A549 treated with AZD2906 at 1 μM for 4 hours (cell line): ENCODE measurements at places on chromosomes 7 and 10. TPM values are rescaled to one million over a fixed set of nuclear protein-coding genes. Genes with fewer than 3 reads are reported as not detected.

The SPDYE9 gene
- not detected in 5 replicates for total RNA-seq

The PIK3CG gene
- not detected in 5 replicates for total RNA-seq

The ITIH5 gene
- total RNA-seq: 0.05 to 0.09 TPM (median 0.06 TPM) in 5 replicates

The ZMIZ1 gene
- total RNA-seq: 32.5 to 39.7 TPM (median 38.6 TPM) in 5 replicates

The MYL10 gene
- total RNA-seq: not detected in 5 replicates

The ARHGAP22 gene
- 2.7 to 3.8 TPM (median 3.3 TPM) in 5 replicates for total RNA-seq

The OPN1SW gene
- not detected in 5 replicates for total RNA-seq

The LSM8 gene
- 36.2 to 48.9 TPM (median 41.5 TPM) in 5 replicates for total RNA-seq

The LUC7L2 gene
- 36.4 to 40.0 TPM (median 38.8 TPM) in 5 replicates for total RNA-seq

The DDX50 gene
- total RNA-seq: 29.6 to 41.8 TPM (median 33.1 TPM) in 5 replicates

The LEP gene
- not detected in 5 replicates for total RNA-seq

The COA1 gene
- total RNA-seq: 81.3 to 90.0 TPM (median 84.6 TPM) in 5 replicates

The POLR2J gene
- total RNA-seq: 103 to 111 TPM (median 105 TPM) in 5 replicates

The CCDC146 gene
- total RNA-seq: 0.47 to 0.77 TPM (median 0.67 TPM) in 5 replicates

The HMX2 gene
- 0.07 to 0.17 TPM (median 0.08 TPM) in 3 of 5 replicates, not detected in the others for total RNA-seq

The IGF2BP3 gene
- 24.0 to 37.3 TPM (median 29.7 TPM) in 5 replicates for total RNA-seq

The ACSL5 gene
- total RNA-seq: 0.25 to 0.60 TPM (median 0.33 TPM) in 5 replicates

The TRA2A gene
- total RNA-seq: 72.8 to 77.9 TPM (median 75.2 TPM) in 5 replicates

The CPA5 gene
- total RNA-seq: not detected in 5 replicates

The SLC16A9 gene
- total RNA-seq: 0.07 to 0.20 TPM (median 0.13 TPM) in 5 replicates

The TMEM273 gene
- total RNA-seq: not detected in 5 replicates

The SPDYE2B gene
- total RNA-seq: not detected in 5 replicates

The EBLN1 gene
- 0.05 to 0.09 TPM in 2 of 5 replicates, not detected in the others for total RNA-seq

The GRM3 gene
- total RNA-seq: not detected in 5 replicates

The CRYGN gene
- not detected in 5 replicates for total RNA-seq

The EXOSC1 gene
- total RNA-seq: 51.4 to 59.8 TPM (median 54.0 TPM) in 5 replicates
